ENCODE measurements at places on chromosomes 3 and 15. TPM values are rescaled to one million over a fixed set of nuclear protein-coding genes. Genes with fewer than 3 reads are reported as not detected.

GRCh38 chr15:82917249-82917648 is 35.3 kb downstream of the HOMER2 start:
- no peak overlapping the region for H3K27ac ChIP-seq
- H3K27me3 ChIP-seq: peaks cover 5% of the 10 kb centered on the region
- H3K4me1 ChIP-seq: no peaks in the 10 kb centered on the region
- no peak for DNase-seq

DNA sequence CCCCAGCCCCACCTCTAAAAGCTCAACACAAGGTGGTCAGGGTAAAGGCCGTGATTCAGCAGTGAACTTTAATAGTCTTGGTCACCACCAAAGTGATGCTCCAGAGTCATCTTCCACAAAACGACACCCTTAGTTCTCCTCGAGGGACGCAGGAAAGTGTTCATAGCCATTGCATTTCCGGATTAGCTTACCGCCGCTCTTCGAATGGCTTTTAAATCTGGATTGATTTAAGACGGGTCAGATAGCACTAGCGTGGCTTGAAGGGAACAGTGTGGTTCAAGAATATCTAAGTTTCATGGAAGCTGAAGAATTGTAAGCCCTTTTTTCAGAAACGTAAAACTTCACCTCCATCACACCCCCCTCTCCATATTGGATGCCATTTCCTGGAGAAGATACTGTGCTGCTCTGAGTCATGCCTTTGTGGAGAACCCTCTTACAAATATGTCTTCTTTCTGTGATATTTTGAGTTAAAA is 829 bp downstream of the RNF7 start:
- peak overlapping the region; percentile 98 for H3K27ac ChIP-seq
- H3K4me1 ChIP-seq: peaks cover 36% of the 10 kb centered on the region
- H3K27me3 ChIP-seq: no peaks in the 10 kb centered on the region
- peaks cover 9% of the 10 kb centered on the region for H3K36me3 ChIP-seq

- no peaks in the 10 kb centered on the region for H3K36me3 ChIP-seq
- no peak overlapping the region for H3K27ac ChIP-seq
- H3K27me3 ChIP-seq: no peaks in the 10 kb centered on the region
- H3K4me3 ChIP-seq: no peak overlapping the region
- DNase-seq: no peak
- H3K4me1 ChIP-seq: no peaks in the 10 kb centered on the region
Observed at GRCh38 chr3:165817160-165817709, 20.0 kb downstream of the BCHE start.

GRCh38 chr3:57956119-57956832 is 51.9 kb upstream of the FLNB start:
- H3K27me3 ChIP-seq: no peaks in the 10 kb centered on the region
- no peaks in the 10 kb centered on the region for H3K36me3 ChIP-seq
- no peak overlapping the region for H3K27ac ChIP-seq
- H3K4me3 ChIP-seq: no peak overlapping the region

DNA sequence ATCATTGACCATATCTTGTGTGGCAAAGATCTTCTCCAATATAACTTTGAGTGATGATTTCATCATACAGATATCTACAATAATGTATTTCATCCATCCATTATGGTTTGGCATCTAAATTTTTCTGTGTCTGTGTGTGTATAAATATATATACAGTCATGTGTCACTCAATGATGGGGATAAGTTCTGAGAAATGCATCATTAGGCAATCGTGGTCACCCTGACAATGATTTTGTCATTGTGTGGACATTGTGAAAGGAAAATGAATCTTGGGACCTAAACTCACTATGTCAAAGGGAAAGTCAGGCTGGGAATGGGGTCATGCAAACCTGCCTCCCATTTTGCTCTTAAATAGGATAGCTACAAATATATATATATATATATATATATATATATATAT is 12.4 kb downstream of the CFAP161 start:
- H3K27me3 ChIP-seq: peaks cover 13% of the 10 kb centered on the region
- no peak for DNase-seq
- H3K4me1 ChIP-seq: peaks cover 4% of the 10 kb centered on the region

DNA sequence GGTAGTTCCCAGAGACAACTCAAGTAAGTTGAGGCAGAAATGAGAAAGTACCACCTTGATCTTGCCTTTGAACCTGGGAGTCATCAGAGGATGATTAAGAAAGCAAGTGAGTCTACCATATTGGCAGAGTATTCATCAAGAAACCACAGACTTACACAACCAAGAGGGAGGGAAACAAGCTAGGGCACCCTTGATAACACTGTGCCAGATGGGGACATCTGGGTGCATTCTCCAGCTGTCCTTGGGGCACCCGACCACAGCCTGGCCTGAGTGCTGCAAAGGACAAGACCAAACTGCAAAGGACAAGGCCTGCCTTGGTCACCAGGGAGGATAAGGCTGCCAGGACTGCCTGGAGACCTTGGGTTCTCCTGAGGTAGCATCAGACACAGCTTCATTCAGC is 553.6 kb downstream of the EPHB1 start:
- H3K4me1 ChIP-seq: no peaks in the 10 kb centered on the region
- H3K36me3 ChIP-seq: no peaks in the 10 kb centered on the region
- H3K27ac ChIP-seq: no peak overlapping the region
- H3K27me3 ChIP-seq: no peaks in the 10 kb centered on the region
- DNase-seq: no peak

DNA sequence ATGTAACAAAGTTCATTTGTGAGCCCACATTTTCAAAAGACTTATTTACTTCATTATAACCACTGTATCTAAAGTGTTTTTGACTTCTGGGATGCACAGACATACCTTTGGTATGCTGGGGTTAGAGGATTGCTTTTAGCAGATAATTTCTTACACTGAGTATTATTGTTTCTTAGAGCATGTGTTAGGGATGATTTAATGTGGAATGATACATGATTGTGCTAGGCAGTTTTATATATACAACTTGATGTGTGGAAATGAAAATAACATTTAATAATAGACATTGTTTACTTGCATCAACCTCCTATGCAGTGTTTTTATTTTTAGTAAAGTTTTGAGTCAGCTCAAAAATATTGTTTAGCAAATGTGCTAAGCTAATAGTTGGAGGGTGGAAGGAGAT is 3.4 kb downstream of the KIF23 start:
- peaks cover 2% of the 10 kb centered on the region for H3K27me3 ChIP-seq
- DNase-seq: no peak
- no peak overlapping the region for H3K4me3 ChIP-seq
- peaks cover 37% of the 10 kb centered on the region for H3K4me1 ChIP-seq

- no peaks in the 10 kb centered on the region for H3K27me3 ChIP-seq
- H3K27ac ChIP-seq: no peak overlapping the region
- H3K4me3 ChIP-seq: no peak overlapping the region
- DNase-seq: no peak
- H3K36me3 ChIP-seq: no peaks in the 10 kb centered on the region
- no peaks in the 10 kb centered on the region for H3K4me1 ChIP-seq
Observed at GRCh38 chr3:129705274-129705673, 98.8 kb upstream of the PLXND1 start.

DNA sequence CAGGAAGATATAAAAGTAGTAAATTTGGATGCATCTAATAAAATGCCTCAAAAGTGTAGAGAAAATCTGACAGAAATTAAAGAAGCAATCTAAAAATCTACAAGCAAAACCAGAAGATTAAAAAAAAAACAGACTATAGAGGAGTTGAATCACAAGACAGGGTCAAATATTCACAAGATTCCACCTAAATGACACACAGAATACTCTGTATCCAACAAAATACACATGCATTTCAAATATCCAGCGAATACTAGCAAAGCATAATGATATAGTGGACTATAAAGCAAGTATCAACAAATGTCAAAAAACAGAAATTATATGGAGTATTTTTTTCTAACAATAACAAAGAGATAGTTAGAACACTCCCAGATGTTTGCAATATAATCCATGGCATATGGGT is 20.5 kb upstream of the ACTC1 start:
- H3K36me3 ChIP-seq: no peaks in the 10 kb centered on the region
- H3K4me1 ChIP-seq: no peaks in the 10 kb centered on the region
- no peak overlapping the region for H3K4me3 ChIP-seq
- DNase-seq: no peak

DNA sequence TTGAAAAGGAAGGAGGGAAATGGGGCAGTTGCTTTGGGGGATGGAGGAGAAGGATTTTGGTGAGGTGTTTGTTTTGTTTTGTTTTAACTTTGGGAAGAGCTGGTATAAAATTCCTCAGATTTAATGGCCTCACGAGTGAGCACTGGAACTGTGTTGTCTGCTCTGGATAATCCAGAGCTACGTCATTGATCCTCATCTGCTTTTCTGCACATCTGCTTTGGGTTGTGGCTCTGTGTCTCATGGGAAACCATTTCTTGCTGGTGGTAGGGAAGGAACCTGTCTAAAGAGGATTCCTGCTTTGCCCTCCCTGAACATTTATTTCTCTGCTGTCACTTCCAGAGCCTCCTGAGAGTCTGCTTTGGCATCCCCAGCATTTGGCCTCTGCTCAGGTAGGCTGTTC is 3.1 kb downstream of the SNRK start:
- peak overlapping the region; percentile 85 for H3K27ac ChIP-seq
- peak overlapping the region; percentile 92 for H3K4me3 ChIP-seq
- no peaks in the 10 kb centered on the region for H3K27me3 ChIP-seq
- no peak for DNase-seq

GRCh38 chr3:28053759-28054158 is 187.7 kb upstream of the CMC1 start:
- H3K4me3 ChIP-seq: no peak overlapping the region
- no peak overlapping the region for H3K27ac ChIP-seq
- peaks cover 5% of the 10 kb centered on the region for H3K4me1 ChIP-seq
- no peak for DNase-seq
- no peaks in the 10 kb centered on the region for H3K27me3 ChIP-seq
- H3K36me3 ChIP-seq: no peaks in the 10 kb centered on the region

DNA sequence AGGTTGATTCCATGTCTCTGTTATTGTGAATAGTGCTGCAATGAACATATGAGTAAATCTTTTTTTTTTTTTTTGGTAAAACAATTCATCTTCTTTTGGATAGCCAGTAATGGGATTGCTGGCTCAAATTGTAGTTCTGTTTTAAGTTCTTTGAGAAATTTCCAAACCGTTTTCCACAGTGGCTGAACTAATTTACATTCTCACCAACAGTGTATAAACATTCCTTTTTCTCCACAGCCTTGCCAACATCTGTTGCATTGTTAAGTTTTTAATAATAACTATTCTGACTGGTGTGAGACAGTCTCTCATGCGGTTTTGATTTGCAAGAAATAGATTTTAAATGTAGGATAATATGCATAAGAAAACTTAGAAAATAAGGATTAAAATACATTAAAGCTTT is 279.0 kb upstream of the EPHA3 start:
- no peak for DNase-seq
- H3K4me1 ChIP-seq: no peaks in the 10 kb centered on the region
- no peaks in the 10 kb centered on the region for H3K36me3 ChIP-seq
- no peak overlapping the region for H3K4me3 ChIP-seq

- H3K27ac ChIP-seq: no peak overlapping the region
- H3K27me3 ChIP-seq: no peaks in the 10 kb centered on the region
- DNase-seq: no peak
- peaks cover 32% of the 10 kb centered on the region for H3K4me1 ChIP-seq
Observed at GRCh38 chr3:20073068-20073467, 32.8 kb downstream of the KAT2B start.

DNA sequence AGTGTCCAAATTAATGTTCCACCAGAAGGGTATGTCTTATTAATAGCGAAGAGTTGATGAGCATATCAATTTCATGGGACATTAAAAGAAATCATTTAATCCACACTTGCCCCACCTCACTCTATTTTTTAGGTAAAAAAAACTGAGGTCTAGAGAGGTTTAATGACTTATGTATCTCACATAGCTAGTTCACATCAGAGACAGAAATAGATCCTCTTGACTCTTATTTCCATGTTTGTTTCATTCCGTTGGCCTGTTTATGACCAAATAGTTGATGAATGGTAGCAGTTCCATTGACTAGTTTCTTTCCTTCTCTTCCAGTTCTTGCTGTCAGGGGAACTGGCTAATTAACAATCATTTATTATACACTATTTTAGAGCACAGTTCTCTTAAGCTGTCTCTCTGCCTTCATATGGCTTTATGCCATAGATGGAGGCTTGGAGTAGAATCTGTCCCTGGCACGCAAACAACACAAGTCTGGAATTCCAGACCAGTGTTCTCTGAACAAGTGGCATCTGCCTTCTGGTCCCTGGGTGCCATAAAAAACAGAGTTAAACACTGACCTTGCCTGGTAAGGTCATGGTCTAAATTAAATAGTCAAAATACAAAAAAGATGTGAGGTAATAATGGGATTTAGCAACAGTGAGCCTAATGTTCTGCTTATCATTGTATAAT is 220.0 kb upstream of the CGNL1 start:
- H3K27ac ChIP-seq: no peak overlapping the region
- H3K27me3 ChIP-seq: no peaks in the 10 kb centered on the region
- peaks cover 15% of the 10 kb centered on the region for H3K4me1 ChIP-seq
- H3K4me3 ChIP-seq: no peak overlapping the region
- peaks cover 41% of the 10 kb centered on the region for H3K36me3 ChIP-seq

DNA sequence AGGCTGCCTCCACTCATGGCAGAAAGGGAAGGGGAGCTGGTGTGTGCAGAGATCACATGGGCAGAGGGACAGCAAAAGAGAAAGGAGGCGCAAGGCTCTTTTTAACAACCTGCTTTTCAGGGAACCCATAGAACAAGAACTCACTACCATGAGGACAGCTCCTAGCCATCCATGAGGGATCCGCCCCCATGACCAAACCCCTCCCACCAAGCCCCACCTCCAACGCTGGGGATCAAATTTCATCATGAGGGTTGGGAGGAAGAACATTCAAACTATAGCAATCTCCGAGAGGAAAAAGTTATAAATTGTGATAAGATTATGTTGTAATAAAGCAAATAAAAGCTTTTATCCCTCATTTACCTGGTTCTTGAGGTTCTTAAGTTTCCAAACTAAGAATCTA is 84.7 kb upstream of the LMCD1 start:
- H3K4me3 ChIP-seq: no peak overlapping the region
- H3K27ac ChIP-seq: no peak overlapping the region
- no peaks in the 10 kb centered on the region for H3K27me3 ChIP-seq
- no peak for DNase-seq
- H3K36me3 ChIP-seq: no peaks in the 10 kb centered on the region
- no peaks in the 10 kb centered on the region for H3K4me1 ChIP-seq

GRCh38 chr3:15405448-15406050 is 21.8 kb downstream of the METTL6 start:
- H3K27ac ChIP-seq: no peak overlapping the region
- H3K36me3 ChIP-seq: peaks cover 5% of the 10 kb centered on the region
- peak; percentile 52 for DNase-seq
- peaks cover 12% of the 10 kb centered on the region for H3K4me1 ChIP-seq

GRCh38 chr15:80985981-80986380 is 3.6 kb downstream of the MESD start:
- H3K4me3 ChIP-seq: no peak overlapping the region
- no peaks in the 10 kb centered on the region for H3K27me3 ChIP-seq
- H3K4me1 ChIP-seq: peaks cover 63% of the 10 kb centered on the region
- H3K36me3 ChIP-seq: peaks cover 45% of the 10 kb centered on the region
- H3K27ac ChIP-seq: no peak overlapping the region

- no peaks in the 10 kb centered on the region for H3K36me3 ChIP-seq
- H3K27ac ChIP-seq: no peak overlapping the region
- H3K4me3 ChIP-seq: no peak overlapping the region
- peaks cover 5% of the 10 kb centered on the region for H3K27me3 ChIP-seq
Observed at GRCh38 chr15:63463036-63463435, 41.4 kb upstream of the USP3 start.

ATP13A5 gene
- not detected for total RNA-seq

HEG1 gene
- 58.6 TPM for total RNA-seq

GOLGA6B gene
- not detected for total RNA-seq

CP gene
- total RNA-seq: not detected

PARP15 gene
- 36.6 TPM for total RNA-seq

CCR3 gene
- total RNA-seq: 0.37 TPM

All from activated CD8-positive, alpha-beta T cell treated with anti-CD3 and anti-CD28 coated beads, Interleukin-2, amount 10 ng/mL, durations not matched to agents 7 days and 5 days (primary cell).